ENCODE measurements at places on chromosomes 12 and 14.

- DNase-seq, result no peak
Observed at GRCh38 chr14:102315121-102315520, 4.4 kb upstream of the ZNF839 start.

- DNase-seq, result no peak
Observed at GRCh38 chr14:85308531-85309300, 221.2 kb upstream of the FLRT2 start.

DNA sequence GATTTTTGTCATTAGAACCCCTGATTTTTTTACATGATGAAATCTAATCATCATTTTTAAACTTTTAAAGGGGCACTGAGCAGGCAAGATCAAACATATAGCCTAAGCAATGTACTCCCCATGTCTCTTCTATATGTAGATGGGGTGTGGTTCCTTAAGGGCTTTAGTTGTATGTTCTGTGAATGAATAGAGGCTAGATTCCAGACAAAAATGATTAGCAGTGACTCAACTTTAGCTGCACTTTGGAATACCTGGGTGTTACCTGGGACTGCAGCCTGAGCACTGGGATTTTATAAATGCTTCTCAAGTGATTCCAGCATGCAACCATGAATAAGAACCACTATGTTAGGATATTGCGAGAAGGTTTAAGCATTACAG is 256.7 kb upstream of the PLEKHG7 start:
- DNase-seq, result no peak

GRCh38 chr12:104551-105081 is 38.0 kb downstream of the IQSEC3 start:
- DNase-seq, result no peak

GRCh38 chr14:105499256-105500035 is 8.4 kb downstream of the TEDC1 start:
- no peak for DNase-seq

- peak; percentile 72 for DNase-seq
Observed at GRCh38 chr14:60984196-60984595, 3.2 kb downstream of the SLC38A6 start.

GRCh38 chr14:96178461-96179321 is 25.9 kb upstream of the BDKRB2 start:
- DNase-seq, result no peak

- no peak for DNase-seq
Observed at GRCh38 chr14:76926521-76927251, 100.5 kb downstream of the LRRC74A start.

Data from AML-193 (cell line).